ENCODE measurements at places on chromosomes 13 and 19.

GRCh38 chr19:41882568-41883462 is at the start of gene ARHGEF1:
ARHGEF1 (plus strand) TSS chr19:41883184; CDS start chr19:41888083, 4,899 bp downstream.
- no peak for DNase-seq

GRCh38 chr19:38944981-38945506 is 14.3 kb downstream of the MRPS12 start:
- no peak for DNase-seq

DNA sequence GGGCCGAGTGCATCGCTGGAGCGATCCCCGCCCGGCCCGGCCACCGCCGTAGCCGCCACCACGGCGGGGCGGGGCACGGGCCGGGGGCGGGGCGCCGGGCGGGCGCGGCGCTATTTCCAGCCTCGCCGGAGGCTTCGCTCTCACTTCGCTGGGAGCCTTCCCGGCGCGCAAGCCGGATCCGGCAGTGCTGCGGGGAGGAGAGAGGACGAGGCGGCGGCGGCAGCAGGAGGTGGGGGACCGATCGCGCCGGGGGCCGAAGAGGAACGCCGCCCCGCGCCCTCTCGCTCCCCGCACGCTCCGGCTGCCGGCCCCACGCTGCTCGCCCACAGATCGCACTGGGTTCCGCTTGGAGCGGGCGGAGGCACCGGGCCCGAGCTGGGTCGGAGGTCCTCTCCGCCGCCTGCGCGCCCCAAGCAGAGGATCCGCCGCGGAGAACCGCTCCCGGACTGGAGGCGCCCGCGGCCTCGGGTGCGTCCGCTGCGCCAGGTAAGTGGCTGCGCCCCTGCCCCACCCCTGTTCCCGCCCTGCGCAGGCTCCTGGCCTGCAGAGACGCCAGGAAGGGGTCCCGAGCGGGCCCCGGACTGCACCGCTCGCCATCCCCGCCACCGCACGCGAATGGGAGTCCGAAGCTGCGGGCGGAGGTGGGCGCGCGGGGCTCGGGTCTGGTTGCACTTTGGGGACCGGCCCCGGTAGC is at the start of gene CHST8:
TSS of gene CHST8 (plus strand) at position 143 of the 694 bp plus-strand sequence. CDS start 67,309 bp downstream, outside the sequence.
- DNase-seq: no peak

GRCh38 chr19:30228113-30228834 is 143.9 kb upstream of the ZNF536 start:
- no peak for DNase-seq

DNA sequence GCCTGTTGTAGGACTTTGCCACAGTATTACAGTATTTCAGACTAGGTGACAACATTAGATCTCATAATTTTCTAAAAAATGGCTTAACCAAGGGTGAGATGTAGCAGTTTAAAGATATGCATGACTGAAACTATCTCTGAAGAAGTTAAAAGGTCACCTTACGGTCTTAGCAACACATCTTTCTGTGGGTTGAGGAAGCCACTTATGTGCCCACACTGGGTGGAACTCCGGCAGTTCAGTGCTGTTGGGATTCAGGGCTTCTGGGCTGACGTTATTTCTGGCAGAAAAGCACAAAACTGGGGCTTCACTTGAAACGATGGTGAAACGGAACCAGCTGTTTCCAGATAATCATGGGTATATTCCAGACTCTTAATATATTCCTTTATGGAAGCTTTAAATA is 697.3 kb downstream of the PCDH9 start:
- DNase-seq: no peak

DNA sequence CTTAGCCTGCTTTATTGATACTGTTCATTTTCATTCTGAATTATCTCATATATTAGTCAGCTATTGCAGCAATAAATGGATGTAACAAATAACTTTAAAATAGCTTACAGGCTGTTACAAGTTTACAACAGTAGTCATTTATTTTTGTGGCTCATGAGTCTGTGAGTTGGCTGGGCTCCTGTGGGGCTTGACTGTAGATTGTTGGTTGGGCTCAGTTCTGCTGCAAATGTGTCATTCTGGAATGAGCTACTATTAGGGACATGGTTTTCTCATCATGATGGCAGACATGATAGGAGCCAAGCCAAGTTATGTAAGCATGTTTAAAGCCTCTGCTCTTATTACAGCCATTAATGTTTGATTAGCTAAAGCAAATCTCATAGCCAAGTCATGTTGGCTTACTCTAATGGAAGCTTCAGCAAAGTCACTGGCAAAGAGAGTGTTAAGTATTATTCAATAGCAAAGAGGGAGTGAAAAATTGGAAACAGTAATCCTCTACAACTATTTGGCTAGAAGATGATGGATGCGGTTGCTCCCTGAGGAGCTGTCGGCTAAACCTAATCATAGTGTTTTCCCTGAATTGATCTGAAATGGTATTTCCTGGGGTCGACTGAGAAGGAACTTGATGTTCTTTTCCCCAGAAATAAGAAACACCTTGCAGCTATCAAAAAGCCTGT is 391.3 kb downstream of the TDRD3 start:
- DNase-seq: no peak

GRCh38 chr19:14237014-14237941 is 31.3 kb upstream of the ADGRL1 start:
- no peak for DNase-seq

- DNase-seq: no peak
Measured at GRCh38 chr13:98521461-98522247, 55.3 kb downstream of the STK24 start.

DNA sequence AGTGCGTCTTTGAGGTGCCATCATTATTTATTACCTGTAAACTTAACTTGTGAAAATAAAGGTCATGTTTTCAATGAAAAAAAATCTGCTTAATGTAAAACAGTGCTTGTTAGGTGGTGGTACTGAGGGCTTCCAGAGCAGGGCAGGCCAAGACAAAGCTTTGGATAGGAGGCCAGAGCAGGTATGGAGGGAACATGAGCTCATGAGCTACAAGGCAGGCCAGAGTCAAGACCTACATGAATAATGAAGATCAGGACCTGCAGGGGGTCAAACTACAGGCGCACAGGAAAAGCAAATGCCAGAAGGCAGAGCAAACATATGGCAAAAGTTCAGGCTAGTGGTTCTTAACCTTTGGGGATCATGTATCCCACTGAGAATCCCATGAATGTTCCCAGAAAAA is 343.5 kb downstream of the GPC5 start:
- DNase-seq: no peak

- DNase-seq: no peak
Measured at GRCh38 chr19:47438793-47439220, 19.5 kb upstream of the MEIS3 start.

DNA sequence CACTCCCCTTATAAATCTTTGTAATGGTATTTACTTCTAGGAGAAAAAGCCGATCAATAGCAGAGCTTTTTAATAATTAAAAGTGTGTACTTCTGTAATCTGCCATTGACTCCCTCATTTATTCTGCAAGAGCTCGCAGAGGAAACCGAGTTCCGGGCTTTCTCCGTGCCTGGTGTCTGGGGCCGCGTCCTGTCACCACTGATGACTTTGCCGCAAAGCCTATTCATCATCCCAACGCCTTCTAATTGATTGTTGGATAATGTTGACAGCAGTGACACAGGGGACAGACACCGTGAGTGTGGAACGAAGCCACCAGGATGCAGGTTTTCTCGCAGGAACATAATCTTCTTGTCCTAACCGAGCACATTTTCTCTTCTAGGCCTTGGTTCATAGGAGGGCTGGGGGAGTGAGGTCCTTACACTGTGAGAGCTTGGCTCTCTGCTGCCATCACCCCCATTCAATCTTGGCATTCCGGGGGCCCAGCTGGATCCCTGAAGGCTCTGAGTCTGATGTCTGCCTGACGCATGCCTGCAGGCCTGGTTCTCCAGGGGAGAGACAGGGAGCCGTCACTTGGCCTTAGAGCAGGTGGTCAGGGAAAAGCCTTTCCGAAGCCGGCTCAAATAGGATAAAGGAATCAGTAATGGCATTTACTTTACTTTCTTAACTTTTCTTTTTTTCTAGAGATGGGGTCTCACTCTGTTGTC is 110.3 kb downstream of the KDM4B start:
- no peak for DNase-seq

DNA sequence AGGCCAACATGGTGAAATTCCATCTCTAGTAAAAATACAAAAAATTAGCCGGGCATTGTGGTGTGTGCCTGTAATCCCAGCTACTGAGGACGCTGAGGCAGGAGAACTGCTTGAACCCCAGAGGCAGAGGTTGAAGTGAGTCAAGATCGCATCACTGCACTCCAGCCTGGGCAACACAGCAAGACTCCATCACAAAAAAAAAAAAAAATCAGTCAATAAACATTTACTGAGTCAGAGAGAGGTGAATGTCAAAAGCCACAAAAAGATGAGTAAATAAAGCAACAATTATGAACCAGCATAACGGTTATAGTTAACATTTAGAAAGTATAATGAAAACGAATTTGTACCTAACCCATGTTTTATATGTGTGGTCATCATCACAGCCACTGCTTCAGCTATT is 23.1 kb downstream of the PSPC1 start:
- DNase-seq: no peak

- DNase-seq: no peak
Measured at GRCh38 chr13:35484384-35484783, 7.9 kb upstream of the MAB21L1 start.

DNA sequence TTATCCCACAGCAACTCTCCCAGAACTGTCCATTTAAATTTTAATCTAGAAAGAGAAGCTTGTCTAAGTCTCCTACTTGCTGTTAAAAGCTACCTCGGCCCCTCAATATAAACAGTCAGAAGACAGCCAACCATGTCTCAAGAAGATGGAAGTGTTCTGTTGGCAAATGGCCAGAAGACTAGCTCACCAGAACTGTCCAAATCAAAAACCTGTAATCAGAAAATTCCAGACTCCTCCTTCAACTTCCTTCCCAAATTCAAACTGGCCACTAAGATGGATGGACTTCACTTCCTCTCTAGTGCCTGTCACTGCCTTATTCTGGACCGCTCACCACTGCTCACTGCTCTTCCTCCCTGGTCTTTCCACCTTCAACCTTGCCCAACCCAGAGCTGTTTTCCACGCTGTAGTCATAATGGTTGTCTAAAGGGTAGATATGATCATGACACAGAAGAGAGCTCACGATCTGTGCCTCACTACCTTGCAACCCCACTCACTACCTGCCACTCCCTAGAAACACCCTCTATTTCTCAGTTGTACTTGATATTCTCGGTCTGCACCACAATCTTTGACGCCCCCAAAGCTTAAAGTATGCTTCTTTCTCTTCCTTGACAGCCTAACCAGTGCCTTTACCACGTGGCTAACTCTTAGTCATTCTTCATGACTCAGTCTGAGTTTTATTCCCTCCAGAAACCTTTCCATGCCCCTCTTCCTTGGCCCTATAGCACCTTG is 9.2 kb downstream of the FGF14 start:
- DNase-seq: no peak

GRCh38 chr13:80988391-80989151 is 647.6 kb upstream of the SPRY2 start:
- no peak for DNase-seq

DNA sequence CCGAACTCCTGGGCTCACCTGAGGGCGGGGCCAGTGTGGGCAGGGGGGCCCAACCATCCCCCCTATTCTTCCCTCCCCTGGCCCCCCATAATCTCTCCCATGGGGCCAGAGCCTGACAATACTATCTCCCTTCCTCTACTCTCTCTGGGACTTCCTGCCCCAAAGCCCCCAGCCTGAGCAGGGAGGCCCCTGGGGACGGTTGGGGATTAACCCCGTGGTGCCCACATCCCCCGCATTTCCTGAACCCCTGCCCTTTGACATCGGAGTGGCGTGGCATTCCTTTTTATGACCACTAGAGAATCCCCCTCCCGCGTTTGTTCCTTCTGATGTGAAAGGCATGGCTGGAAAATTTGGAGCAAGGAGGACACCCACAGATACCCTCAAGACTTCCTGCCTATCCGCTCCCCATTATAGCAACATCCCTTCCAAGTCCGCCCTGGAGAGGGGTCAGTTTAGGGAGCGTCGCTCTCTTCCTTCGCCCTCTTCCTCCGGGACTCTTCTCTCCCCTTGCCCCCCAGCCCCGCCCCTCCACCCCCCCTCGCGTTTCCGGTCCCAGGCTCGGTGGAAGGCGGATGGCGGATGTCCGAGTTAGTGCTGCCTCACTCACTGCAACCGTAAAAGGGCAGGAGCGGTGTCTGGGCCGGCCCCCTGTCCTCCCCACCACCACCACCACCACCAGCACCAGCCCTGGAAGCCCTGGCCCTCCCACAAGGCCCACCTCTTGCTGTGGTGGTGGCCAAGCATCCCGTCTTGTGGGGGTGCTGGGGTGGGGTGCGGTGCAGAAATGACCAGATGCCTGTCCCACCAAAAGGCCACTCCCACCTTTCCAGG is 1.8 kb downstream of the VASP start:
- no peak for DNase-seq

DNA sequence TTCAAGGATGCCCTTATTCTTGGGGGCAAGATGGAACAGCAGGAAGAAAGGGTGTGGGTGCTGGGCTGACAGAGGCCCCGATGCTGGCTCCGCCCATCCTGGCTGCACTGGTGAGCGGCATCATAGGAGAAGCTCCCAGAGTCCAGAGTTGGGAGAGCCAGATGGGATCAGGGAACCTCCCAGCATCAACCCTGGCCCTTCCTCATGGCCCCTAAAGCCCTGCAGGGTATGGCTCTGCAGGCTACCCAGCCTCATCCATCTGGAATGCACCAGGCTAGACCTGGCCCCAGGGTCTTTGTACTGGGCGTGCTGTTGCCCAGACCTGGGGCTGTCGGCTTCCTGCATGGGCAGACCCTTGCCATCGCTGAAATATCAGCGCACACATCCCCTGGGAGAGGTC is 7.9 kb upstream of the ELL start:
- DNase-seq: no peak

DNA sequence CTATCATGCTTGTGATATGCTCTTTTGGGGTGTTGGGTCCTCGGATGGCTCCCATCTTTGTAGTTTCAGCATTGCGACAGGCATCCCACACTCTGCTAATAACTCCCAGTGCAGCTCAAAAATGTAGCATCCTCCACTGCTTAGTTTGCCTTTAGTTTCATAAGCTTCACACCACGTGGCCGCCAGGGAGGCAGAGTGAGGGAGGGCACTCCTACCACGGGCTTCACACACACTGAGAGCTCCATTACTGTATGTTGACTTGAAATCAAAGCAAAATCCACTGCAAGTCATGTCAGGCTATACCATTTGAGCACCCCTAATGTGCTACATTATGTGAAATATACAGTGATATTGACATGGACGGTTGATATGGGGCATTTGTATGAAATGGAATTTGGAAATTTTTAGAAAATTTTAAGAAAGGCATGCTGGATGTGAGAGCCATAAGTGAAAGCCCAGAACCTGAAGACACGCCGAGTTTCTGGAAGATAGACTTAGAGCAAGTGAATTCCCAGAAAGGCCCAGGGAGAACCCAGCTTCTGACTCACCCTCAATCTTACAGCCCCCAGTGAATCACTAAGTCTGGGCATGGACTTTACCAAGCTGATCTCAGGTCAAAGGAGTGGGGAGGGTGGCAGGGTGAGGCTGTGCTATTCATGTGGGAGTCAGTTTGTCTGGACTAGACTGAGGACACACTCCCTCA is 94.1 kb downstream of the HSPH1 start:
- DNase-seq: peak; percentile 12

GRCh38 chr19:4576016-4576933 is 16.8 kb upstream of the SEMA6B start:
- peak; percentile 34 for DNase-seq

All from fibroblast of the conjunctiva (primary cell).